Fibroblast of villous mesenchyme (primary cell): ENCODE measurements at places on chromosomes 5 and 9.
A peak's percentile ranks its signal among the peaks of the same experiment; 100 is the strongest.

DNA sequence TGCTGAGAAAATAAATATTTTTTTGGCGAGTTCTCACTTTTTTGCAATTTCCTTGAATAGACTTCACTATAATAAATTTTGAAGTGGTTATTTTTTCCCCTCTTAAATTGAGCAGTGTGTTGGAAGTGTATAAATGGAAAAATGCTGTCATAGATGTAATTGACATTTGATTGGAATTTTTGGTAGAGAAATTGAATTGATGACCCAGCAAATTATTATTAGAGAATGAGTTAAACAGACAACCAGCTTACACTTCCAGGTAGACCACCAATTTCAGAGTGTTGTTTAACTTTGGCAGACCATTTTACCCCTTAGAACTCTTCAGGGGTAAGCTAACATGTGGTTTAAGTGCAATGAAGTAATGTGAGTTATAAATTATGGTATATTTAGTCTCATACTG, 1.9 kb downstream of the FAF2 start:
- no peak for DNase-seq

DNA sequence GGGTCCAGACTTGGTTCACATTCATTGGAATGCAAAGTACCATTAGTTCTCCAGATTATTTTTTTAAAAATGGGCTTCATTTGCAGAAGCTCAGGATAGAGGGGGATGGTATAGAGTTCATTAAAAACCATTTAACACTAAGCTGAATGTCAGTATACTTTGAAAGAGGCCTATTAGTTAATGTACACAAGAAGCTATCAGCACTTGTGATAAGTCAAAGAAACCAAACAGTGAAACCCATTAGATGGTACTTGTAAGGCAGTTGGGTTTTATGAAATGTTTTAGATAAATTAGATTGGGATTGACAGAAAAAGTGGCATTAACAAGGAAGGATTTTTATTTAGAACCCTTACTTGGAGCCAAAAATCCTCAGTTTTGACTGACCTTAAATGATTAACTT, 229.2 kb upstream of the MPDZ start:
- DNase-seq, result no peak

GRCh38 chr5:138964647-138965201, 89.6 kb upstream of the LRRTM2 start:
- DNase-seq, result no peak

- no peak for DNase-seq
Measured at GRCh38 chr5:126419102-126419501, 4.1 kb upstream of the GRAMD2B start.

DNA sequence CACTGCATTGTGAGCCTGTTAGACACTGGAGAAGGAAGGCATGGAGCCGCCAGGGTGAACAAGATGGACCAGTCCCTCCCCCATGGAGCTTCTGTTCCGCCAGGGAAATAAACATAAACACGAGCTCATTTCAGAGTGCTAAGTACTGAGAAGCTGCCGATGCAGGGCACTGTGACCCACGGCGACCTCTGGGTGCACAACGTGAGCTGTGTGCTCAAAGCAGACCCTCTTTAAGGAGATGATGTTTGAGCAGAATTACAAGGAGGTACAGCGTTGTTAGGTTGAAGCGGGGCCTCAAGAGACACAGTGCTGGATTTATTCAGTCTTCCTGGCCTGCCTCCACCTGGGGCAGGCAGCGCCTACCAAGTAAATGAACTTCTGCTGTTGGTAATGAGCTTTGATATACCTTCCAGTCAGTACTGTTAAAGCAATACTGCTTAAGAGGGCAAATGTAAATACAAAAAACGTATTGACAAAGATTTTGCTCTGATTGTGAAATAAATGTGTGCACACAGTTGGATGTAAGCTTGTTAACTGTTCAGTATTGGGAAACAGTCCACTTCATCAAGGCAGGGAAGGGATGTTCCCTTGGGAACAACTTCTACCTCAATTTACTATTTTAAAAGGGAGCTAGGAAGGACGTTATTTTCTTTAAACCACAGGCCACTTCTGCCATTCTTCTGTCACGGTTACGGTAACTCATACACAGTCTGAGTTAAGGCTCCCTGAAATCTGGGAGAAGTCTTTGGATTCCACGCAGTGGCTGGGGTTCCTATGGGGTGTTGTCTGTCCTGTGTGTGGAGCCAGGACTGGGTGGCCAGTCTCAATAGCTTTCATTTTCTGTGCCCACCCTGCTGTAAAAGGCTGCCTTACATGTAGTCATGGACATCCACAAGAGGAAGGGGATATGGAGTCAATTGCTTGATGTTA, 48.9 kb upstream of the DMRT1 start:
- DNase-seq, result peak; percentile 42

DNA sequence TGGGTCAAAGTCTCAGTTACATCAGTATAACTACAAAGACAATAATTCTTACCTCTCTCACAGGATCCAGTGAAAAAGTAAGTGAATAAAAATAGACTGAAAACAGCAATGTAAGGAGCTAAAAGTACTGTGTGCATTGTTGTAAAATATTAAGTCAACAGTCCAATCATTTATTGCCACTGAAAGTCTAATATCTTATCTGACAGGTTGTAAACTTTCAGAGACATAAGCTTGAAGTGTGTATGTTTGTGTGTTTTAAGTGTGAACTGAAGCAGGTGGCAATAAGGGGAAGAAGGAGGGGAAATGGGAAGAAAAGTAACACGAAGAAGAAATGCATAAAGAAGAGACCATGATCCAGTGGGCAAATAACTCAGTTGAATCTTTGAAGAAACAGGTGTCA, 229.7 kb upstream of the TAS2R1 start:
- no peak for DNase-seq

GRCh38 chr5:169697511-169697890, 60.4 kb downstream of the DOCK2 start:
- no peak for DNase-seq

- no peak for DNase-seq
Measured at GRCh38 chr5:14545308-14545707, 36.3 kb upstream of the OTULINL start.

- DNase-seq, result no peak
Measured at GRCh38 chr5:33210978-33211377, 229.8 kb upstream of the TARS1 start.

- DNase-seq, result peak; percentile 33
Measured at GRCh38 chr9:13845460-13845859, 468.5 kb downstream of the NFIB start.

DNA sequence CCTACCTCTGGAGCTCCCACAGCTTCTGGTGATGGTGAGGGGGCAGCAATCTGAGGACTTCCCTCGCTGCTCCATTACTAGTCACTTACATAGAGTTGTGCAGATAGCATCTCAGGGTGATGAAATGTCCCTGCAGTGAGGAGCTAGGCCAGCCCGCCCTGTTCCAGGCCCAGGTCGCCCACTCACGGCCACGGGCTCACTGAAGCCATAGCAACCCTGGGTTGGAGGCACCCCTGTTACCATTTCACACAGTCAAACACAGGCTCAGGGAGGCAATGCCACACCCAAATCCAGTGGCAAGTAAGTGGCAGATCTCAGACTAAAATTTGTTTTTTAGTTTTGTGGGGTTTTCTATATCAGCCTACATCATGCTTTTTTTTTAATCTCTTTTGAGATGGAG, 19.6 kb downstream of the SH2D3C start:
- DNase-seq, result no peak

DNA sequence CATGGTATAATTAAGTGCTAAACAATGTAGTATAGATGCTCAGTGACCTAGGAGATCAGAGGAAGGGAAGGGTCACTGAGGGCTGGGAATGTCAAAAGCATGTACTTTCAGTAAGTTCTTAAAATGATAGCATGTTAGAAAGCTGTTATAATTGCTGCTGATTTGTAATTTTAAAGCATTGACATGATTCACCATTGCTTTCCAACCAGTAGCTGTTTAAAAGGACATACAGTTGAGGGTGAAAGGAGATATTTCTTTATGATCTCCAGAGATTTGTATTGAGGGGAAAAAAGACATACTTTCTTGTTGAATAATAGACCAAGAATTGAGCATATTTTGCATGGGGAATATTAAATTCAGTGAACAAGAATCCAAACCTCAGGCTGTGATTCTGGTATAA, 1.2 kb upstream of the SLC1A3 start:
- DNase-seq, result no peak

GRCh38 chr9:134059188-134059641, 8.6 kb downstream of the BRD3 start:
- DNase-seq, result no peak

DNA sequence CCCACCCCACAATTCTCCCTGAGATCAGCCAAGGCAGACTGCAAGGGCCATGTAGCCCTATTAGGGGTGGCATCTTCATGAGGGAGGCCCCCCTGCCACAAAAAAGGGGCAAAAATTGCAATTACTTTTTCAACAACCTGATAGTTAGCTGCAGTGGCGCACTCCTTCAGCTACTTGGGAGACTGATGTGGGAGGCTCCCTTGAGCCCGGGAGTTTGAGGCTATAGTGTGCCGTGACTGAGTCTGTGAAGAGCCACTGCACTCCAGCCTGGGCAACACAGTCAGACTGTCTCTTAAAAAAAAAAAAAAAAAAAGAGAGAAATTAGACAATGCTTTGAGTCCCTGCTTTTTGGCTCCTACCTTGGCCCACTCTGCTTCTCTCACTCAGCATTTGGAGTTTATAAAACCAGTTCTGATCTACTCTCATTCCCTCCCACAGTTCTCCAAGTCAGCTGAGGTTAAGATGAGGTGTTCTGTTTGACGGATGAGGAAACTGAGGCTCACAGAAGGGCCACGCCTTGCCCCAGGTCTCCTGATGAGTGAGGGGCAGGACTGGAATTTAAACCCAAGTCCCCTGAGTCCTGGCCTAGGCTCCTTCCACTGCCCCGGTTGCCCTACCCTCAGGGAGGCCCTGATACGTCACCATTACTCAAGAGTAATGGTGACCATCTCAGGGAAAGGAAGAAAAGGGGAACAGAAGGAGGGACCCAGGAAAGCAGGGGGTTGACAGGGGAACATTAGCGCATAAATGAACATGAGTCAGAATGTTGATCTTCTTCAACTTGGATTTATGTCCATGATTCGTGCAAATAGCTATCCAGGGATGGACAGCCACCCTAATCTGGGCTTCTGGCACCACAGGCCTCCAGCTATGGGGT, 9.0 kb downstream of the GPX3 start:
- no peak for DNase-seq

- DNase-seq, result no peak
Measured at GRCh38 chr5:12840972-12841371, 936.7 kb upstream of the CTNND2 start.
